Thymus (tissue), 14 donors: ENCODE measurements at places on chromosomes 1 and 21. TPM values are rescaled to one million over a fixed set of nuclear protein-coding genes. Genes with fewer than 3 reads are reported as not detected.

GRCh38 chr1:43431676-43432075, 22.1 kb downstream of the HYI start:
- no peak overlapping the region for H3K4me3 ChIP-seq
- no peaks in the 10 kb centered on the region for H3K4me1 ChIP-seq
- no peak overlapping the region for H3K27ac ChIP-seq
- peaks cover 95% of the 10 kb centered on the region for H3K36me3 ChIP-seq
- H3K27me3 ChIP-seq: no peaks in the 10 kb centered on the region

DNA sequence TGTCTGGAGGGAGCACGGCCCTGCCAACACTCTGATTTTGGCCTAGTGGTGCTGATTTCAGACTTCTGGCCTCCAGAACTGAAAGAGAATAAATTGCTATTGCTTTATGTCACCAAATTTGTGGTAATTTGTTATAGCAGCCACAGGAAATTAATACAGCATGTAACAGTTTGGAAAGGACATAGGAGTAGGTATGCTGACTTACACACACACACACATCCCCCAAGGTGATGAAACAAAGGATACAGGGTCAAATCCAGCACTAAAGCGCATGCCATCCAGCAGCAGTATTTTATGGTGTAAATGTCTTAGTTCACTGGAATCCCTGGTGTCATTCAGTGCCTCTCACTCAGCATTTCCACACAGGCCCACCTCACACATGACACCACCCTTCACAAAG, 72.2 kb upstream of the MAN1A2 start:
- H3K4me1 ChIP-seq: no peaks in the 10 kb centered on the region
- H3K27ac ChIP-seq: no peak overlapping the region
- no peaks in the 10 kb centered on the region for H3K36me3 ChIP-seq
- no peak for DNase-seq

GRCh38 chr1:188872376-188872775, 1605.3 kb downstream of the BRINP3 start:
- H3K4me3 ChIP-seq: no peak overlapping the region
- H3K27ac ChIP-seq: no peak overlapping the region
- H3K27me3 ChIP-seq: no peaks in the 10 kb centered on the region
- DNase-seq: no peak
- H3K36me3 ChIP-seq: no peaks in the 10 kb centered on the region
- H3K4me1 ChIP-seq: no peaks in the 10 kb centered on the region

DNA sequence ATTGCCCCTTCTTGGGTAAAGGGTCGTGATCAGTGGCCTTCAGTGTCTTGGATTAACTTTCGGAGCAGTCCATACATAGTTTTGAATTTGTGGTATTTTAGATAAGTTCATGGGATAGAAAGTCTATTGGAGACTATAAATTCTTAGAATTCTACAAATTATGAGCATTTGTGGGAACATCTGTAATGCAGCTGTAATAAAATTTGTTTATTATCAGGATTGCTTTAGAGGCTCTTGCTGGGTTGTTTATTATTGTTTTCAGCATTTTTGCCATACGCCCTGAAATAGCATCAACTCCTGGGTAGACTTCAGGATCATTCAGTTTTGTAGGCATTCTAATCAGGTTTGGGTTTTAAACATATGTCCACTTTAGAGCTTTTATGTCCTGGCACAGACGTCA, 16.1 kb downstream of the LAMC1 start:
- H3K4me1 ChIP-seq: no peaks in the 10 kb centered on the region
- H3K36me3 ChIP-seq: no peaks in the 10 kb centered on the region
- H3K27me3 ChIP-seq: peaks cover 59% of the 10 kb centered on the region
- H3K4me3 ChIP-seq: no peak overlapping the region
- no peak overlapping the region for H3K27ac ChIP-seq

DNA sequence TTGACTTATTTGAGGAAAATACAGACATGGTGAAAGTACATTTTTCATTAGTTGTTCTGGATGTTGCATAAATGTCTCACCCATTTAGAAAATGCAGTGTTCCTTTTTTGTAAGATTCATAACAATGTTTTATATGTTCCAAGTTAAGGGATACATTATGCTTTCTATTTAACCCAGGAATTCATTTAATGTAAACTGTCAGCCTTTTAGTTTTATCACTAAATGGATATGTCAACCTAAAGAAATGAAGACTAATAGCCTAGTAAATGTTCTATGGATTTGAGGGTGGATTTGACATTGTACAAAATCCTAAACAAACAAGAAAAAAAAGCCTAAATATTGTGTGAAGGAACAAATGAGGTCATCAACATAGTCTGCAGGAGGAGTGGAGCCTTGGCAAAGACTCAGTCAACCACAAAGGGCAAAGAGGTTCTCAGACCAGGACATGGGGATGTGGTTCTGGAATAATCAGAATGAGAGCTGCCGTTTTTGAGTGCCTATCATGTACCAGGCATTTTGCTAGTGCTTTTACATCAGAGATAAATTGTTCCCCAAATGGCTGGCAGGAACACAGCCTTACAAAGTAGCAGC, 8.8 kb upstream of the INSL5 start:
- H3K27ac ChIP-seq: no peak overlapping the region
- no peak overlapping the region for H3K4me3 ChIP-seq
- H3K27me3 ChIP-seq: no peaks in the 10 kb centered on the region
- H3K4me1 ChIP-seq: no peaks in the 10 kb centered on the region

DNA sequence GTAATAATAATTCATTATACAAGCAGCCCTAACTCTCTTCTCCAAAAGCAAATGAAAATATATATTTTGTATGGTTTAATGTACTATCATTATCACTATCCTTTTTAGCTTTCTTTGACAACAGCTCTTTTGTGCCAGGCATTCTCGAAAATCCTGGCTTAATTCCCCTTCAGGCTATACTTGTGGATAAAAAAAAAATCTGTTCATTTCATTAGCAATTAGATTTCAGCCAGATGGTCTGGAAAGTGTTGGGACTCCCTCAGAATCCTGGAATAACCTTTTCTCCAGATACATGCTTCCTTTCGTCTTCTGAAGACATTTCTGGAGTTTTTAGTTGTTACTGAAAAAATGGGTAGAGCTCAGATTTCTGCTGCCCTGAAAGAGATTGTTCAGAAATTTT, 83.4 kb upstream of the PLPPR4 start:
- DNase-seq: no peak
- no peak overlapping the region for H3K27ac ChIP-seq
- no peak overlapping the region for H3K4me3 ChIP-seq
- H3K36me3 ChIP-seq: no peaks in the 10 kb centered on the region
- H3K4me1 ChIP-seq: no peaks in the 10 kb centered on the region

Gene OR2AK2
- total RNA-seq: 0.09 TPM

DNA sequence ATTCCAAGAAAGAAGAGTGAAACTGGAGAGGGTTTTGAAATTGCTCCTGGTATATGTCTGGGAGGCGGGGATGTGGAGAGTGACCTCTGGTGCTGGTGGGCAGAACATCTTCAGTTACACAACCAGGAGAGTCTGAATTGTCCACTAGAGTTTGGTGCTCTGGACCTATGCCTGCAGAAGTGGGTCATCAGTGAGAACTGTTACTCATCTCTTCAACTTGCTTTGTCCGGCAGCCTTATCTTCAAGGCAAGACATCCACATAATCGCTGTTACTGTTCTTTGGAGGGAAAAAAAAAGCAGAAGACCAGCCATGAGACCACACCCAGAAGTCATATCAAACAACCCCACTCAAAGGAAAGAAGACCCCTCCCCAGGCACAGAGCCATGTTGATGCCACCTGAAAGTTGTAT, 14.9 kb downstream of the SH2D1B start:
- H3K27me3 ChIP-seq: no peaks in the 10 kb centered on the region
- H3K36me3 ChIP-seq: no peaks in the 10 kb centered on the region
- DNase-seq: no peak

GRCh38 chr1:166193057-166193698, 26.4 kb upstream of the FAM78B start:
- no peak overlapping the region for H3K4me3 ChIP-seq
- H3K27me3 ChIP-seq: no peaks in the 10 kb centered on the region
- no peak for DNase-seq
- H3K27ac ChIP-seq: no peak overlapping the region
- H3K36me3 ChIP-seq: no peaks in the 10 kb centered on the region

- H3K27me3 ChIP-seq: no peaks in the 10 kb centered on the region
- no peak for DNase-seq
- no peak overlapping the region for H3K27ac ChIP-seq
- H3K36me3 ChIP-seq: no peaks in the 10 kb centered on the region
- H3K4me1 ChIP-seq: peaks cover 61% of the 10 kb centered on the region
- H3K4me3 ChIP-seq: no peak overlapping the region
Observed at GRCh38 chr1:54464477-54465146, 58.4 kb upstream of the SSBP3 start.

DNA sequence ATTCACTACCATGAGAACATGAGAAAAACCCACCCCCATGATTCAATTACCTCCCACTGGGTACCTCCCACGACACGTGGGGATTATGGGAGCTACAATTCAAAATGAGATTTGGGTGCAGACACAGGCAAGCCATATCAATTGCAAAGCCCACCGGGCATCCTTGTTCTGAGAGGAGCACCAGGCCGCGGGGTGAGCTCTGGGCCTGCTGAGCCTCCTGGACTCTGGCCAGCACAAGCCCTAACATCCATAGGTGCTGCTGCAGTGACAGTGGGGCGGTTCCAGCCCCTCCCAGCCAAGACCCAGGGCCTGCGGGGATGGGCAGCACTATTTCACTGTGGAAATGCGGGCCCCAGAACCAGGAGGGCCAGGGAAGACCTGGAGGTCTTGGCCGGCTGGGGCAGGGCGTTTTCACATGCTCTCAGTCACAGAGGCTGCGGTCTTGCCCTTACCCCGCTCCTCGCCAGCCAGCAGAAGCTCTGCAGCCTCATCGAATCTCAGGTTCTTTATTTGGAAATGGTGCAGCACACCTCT, 103.8 kb downstream of the PCBP3 start:
- no peak overlapping the region for H3K4me3 ChIP-seq
- peaks cover 45% of the 10 kb centered on the region for H3K36me3 ChIP-seq
- peaks cover 14% of the 10 kb centered on the region for H3K4me1 ChIP-seq
- no peaks in the 10 kb centered on the region for H3K27me3 ChIP-seq

DNA sequence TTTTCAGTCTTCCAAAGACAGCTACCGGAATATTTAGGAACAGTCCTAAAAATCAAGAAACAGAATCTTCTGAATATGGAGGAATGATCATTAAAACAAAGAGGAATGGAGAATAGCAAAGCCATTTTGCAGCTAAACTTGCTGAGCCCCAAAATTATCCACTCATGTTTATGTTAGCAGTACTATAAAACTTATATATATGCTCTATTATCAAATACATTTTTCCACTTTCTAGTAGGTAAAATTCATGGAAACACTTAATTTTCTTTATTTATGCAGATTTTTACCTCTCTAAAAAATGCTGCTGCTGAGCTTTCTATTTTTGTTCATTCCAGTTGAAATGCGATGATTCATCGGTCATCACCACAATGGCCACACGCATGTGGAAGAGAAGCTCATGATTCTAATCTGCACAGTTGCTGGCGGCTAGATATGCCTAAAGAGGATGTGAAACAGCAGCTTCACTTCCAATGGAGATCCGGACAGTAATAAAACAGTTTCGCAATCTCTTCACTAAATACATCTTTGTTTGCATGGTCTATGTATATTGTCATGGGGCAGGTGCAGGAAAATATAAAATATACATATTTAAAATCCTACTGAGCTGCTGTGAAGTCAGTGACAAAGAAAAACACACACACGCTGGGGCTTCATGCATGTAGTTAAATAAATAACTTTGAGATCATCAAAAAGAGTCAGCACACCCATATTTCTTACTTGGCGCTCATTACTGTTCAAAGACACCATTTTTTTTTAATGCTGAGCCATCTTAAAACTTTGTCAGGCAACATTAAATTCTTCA, 292.2 kb downstream of the SMYD3 start:
- H3K27ac ChIP-seq: no peak overlapping the region
- no peak for DNase-seq
- H3K4me1 ChIP-seq: no peaks in the 10 kb centered on the region

DNA sequence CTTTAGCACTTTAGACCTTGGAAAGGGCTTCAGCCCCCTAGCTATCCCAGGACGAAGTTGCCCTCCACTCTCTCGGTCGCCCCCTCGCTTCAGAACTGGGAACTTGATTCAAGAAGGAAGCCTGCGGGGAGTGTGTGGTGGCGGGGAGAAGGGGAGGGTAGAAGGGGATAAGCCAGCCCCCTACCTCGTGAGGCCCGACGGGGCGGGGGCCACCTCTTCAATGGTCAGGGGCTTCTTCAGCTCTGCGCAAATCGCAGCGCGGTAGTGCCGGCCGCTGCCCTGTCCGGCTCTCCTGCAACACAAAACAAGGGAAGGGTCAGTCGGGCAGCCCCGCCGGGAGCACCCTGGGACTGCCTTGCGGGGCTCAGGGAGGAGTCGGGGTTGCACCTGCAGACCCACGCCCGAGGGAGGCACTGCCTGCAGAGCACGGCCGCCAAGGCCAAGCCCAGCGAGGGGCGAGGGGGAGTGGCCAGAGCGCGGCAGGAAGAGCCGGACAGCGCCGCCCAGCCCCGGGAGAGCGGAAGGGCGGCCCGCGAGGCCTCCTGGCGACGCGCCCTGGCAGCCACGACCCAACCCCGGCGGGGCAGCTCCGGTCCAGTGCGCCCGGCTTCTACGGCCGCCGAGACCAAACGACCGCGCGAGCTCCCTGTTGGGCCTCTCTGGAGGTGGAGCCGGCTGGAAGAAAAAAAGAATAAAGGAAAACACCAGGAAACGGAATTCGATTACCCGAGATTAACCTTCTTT, 56.2 kb upstream of the RASAL2 start:
- H3K27ac ChIP-seq: no peak overlapping the region
- DNase-seq: no peak
- H3K4me3 ChIP-seq: peak overlapping the region; percentile 16
- no peaks in the 10 kb centered on the region for H3K36me3 ChIP-seq
- no peaks in the 10 kb centered on the region for H3K4me1 ChIP-seq

Gene ZSWIM5
- 0.24 TPM for total RNA-seq

GRCh38 chr1:7366286-7366954, 404.7 kb upstream of the VAMP3 start:
- no peak overlapping the region for H3K27ac ChIP-seq
- no peaks in the 10 kb centered on the region for H3K36me3 ChIP-seq
- H3K4me3 ChIP-seq: no peak overlapping the region
- no peaks in the 10 kb centered on the region for H3K4me1 ChIP-seq
- no peaks in the 10 kb centered on the region for H3K27me3 ChIP-seq

DNA sequence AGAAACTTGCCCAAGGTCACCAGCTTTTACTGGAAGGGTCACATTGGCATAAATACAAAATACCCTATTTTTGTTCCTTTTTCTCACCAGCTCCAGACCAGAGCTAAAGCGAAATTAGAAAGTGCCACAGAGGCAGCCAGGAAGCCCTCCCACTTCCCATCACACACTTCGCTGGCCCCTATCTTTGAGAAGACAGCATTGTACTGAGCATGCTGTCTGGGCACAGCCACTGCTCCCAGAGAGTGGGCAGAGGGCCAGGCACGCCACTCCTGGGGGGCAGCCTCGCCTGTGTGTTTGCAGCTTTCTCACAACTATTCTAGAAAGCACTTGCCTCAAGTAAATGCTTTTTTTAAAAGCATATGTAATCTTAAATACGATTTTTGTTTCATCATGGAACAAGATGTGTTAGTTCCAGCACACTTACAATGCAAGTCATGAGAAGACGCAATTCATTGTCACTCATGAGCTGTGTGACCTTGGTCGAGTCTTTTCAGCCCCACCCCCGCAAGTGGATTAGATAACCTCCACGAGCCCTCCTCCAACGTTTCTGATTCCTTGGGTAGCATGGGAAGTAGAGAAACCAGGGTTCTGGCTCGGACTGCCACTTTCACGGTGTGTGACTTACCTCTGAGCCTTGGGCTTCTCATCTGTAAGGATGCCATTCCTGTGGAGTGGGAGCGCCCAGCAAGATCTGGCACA, 25.7 kb upstream of the EPHA8 start:
- no peak overlapping the region for H3K27ac ChIP-seq
- H3K4me3 ChIP-seq: no peak overlapping the region
- no peaks in the 10 kb centered on the region for H3K36me3 ChIP-seq
- H3K27me3 ChIP-seq: no peaks in the 10 kb centered on the region
